Astrocyte (in vitro differentiated cells and primary cell): ENCODE measurements at places on chromosomes 1 and 21. TPM values are rescaled to one million over a fixed set of nuclear protein-coding genes. Genes with fewer than 3 reads are reported as not detected.

DNA sequence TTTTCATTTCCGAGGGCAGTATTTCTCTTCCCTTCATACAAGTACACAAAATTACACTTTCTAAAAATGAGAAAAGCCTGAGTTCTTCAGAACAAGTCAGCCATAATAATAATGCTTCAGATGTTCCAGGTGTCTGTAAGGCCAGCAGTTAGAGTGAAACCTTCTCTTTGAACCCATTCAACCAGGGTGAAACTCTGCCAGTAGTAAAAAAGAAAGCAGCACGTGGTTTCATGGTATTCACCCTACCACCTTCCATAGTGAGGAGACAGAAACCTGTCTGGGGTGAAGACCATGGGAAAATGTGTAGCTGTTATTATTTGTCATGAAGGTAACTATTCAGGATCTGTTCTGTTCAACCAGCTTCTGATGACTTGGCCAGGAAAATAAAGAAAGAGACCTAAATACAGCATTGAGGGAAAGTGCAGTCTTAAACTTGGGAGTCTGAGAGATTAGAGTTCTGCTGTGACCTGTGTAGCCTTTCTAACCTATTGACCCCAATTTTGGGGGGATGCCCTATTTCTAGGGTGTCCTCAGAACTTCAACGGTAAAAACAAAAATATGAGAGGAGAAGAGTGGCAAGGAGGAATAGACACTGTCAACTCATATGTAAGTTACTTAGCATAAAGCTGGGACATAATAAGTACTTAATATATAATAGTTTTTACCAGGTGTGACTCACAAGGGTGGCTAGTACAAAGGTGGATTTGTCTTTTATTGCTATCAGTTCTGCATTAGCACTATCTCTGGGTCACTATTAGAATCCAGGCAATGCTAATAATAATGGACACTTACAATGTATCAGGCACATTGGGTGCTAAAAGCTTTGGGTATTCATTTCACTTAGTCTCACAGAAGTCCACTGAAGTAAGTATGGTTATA is 70.0 kb upstream of the TNFSF4 start:
- DNase-seq: no peak

DNA sequence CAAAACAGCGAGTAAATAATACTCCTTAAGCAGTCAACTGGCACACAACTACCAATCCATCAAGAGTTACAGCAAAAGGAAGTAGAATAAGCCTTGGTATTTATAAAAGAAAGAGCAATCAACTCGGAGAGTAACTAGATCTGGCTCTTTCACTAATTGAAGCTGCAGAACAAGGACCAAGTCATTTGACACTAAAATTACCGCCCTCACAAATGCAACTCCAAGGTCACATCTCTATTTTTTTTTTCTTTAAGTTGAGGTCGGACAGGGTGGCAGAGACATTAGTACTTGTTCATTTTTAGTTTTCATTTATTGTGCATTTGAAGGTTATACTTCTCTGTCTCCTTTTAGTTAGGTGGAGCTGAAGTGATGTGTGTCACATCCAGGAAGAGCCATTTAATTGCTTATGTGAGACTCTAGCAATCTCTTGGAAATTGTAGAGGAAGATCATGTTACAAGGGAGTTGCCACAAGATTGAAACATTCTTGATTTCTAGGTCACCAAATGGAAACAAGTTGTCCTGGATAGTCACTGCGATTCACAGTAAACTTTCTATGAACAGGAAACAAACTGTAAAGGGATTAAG is 138.1 kb upstream of the ADAMTS5 start:
- no peak for DNase-seq

GRCh38 chr1:221987860-221988520 is 246.1 kb upstream of the DUSP10 start:
- peak; percentile 90 for DNase-seq

GRCh38 chr1:162560303-162561036 is 1.1 kb upstream of the UAP1 start:
- DNase-seq: no peak

DNA sequence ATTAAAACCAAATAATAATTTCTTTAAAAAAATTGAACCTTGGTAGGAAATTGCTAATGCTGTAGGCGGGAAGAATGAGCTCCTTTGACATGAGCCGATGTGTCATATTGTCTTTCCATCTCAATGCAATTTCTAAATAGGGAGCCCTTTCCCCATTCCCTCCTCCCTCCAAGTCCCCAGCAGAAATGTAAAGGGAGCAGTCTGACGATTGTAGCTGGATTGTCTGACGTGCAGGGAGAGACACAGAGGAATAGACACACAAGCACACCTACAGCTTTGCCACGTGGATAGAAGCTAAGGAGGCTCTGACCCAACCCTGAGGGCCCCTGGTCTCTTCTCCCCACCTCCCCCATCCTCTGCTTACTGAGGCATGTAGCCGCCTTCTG is 3.6 kb upstream of the SYT6 start:
- DNase-seq: no peak

GRCh38 chr1:54597455-54598030 is 25.8 kb downstream of the FAM151A start:
- no peak for DNase-seq

DNA sequence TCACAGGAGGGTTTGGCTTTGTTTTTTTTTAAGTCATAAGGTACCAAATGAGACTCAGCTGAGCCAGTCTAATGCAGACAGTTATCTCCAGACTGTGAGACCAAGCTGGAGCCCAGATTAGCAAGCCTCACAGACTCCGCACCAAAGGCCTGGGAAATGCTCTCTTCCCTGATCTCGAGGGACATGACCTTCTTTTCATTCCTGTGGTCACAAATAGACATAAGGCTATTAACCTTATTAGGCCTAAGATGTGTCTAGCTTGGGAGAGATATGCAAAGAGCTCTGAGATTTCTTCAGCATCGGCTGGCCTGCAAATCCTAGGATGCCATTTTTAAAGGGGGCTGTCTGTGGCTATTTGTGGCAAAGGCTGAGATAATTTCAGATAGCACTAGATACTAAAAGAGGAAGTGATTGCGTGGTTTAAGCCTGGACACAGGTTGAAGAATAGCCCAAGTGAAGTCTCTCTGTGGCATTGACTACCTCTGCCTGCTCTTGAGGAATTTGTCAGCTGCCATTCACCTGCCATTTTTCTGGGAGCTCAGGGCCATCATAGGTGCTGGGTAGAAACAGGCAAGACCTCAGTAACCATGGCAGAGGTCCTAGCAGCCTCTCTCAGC is 301.3 kb downstream of the SIPA1L2 start:
- DNase-seq: peak; percentile 76

- DNase-seq: no peak
Measured at GRCh38 chr1:193103759-193104501, 1.3 kb downstream of the GLRX2 start.

DNA sequence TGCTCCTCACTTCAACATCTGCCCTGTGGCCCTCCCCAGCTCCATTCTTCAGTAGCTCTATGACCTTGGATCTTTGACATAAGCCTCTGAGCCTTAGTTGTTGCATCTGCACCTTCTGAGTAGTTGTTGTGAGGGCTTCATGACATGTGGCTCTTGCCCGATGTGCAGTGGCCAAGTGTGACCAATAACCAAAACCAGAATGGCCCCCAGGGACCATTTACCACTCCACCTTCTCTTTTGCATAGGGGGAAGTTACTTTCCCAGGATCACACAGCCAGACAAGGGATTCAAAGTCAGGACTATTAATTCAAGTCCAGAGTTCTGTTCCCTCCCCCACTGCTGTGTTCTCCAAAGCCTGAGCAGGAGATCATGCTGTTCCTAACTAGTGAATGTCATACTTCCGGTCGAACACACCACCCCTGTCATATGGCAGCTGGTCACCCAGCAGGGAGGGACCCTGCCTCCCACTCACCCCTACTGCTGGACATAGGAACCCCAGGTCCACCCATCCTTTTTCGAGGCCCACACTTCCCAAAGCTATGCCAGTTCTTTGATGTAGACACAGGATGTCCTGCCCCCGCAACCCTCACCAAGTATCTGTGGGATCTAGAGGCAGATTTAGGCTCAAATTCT is 4.0 kb downstream of the FGR start:
- no peak for DNase-seq

DNA sequence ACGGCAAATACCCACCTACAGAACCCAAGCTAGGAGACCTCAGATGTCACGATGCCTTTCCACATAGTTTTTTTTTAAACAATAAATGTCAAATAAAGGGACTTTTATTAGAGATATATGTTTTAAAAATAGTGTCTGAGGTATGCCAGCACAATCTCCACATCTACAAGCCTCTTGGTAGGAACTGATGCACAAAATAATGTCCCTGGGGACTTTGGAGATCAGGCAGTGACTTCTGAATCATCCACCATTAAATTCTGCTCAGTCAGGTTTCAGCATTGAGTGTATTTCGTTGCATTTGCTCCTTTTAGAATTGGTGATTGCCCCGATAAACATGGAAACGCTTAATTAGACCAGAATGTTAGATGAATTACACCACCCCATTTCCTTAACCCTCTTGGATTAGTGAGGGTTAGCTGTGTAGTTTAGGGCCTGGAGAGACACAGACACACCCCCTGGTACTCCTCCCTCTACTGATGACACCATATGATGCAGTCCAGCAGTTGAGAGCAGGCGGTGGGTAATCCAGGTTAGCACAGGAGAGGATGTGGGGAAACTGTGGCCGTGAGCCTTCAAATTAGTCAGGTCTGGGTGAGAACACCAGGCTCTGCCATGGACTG is 33.6 kb downstream of the LGR6 start:
- DNase-seq: no peak

DNA sequence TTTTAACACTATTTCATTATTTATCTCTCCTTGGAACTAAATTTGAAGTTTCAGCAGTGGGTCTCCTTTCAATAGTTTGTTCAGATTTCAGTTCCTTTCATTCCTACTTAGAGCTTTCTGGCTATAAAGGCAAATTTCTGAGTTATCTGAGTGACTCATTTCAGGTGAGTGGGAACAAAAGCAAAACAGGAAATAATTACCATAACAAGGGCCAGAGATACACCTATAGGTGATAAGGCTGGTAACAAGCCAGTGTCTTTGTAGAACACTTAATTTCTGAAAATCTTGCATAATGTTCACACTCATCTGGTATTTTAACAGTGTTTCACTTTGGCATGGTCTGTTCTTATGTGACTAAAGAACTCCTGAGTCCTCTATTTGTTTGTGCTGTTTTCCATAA is 64.5 kb upstream of the PRRC2C start:
- no peak for DNase-seq

DNA sequence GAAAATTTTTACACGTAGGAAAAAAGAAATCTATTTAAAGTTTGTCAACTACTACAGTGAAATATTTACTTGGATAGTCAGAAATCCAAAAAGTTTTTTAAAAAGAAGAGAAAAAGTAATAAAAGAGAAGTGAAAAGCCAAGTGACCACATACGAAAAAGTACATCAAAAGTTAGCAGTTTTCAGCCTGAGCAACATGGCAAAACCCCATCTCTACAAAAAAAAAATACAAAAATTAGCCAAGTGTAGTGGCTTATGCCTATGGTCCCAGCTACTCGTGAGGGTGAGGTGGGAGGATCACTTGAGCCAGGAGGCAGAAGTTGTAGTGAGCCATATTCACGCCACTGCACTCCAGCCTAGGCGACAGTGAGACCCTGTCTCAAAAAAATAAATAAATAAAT is 5.2 kb upstream of the MR1 start:
- no peak for DNase-seq

DNA sequence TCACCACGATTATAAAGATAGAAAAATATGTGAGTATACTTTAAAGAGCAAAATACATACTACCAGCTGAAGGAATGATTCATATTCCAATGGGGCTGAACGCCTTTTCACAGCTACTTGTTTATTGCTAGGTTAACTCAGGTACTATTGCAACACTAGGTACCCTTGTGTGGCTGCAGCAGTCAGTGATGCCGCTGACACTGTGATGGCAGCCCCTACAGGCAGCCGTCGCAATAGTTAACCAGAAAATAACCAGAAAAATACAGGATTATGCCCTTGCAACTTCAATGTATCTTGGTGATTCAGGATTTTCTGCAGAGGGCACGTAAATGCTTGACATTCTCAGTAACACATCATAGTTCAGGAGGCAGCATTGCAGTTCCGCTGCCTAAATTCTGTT is 1.6 kb upstream of the MARK1 start:
- no peak for DNase-seq

DNA sequence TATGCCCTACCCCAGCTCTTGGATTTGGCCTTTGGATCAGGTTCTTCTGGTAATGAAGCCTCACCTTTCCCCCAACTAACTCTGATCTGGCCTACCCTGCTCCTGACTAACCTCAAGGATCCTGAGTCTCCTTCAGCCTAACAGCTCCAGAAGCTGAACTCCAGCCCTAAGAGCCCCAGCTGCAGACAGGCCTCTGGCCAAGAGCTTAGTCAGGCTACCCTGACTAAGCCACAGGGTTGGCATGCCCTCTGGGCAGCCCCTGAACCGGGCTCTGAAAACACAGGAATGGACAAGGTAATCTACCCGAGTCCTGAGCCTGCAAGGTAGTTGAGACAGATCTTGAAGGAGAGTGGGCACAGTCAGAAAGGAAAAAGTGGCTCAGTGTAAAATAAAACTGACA is 29.4 kb downstream of the COA7 start:
- DNase-seq: peak; percentile 9

- DNase-seq: no peak
Measured at GRCh38 chr1:88208389-88208788, 475.7 kb upstream of the PKN2 start.

DNA sequence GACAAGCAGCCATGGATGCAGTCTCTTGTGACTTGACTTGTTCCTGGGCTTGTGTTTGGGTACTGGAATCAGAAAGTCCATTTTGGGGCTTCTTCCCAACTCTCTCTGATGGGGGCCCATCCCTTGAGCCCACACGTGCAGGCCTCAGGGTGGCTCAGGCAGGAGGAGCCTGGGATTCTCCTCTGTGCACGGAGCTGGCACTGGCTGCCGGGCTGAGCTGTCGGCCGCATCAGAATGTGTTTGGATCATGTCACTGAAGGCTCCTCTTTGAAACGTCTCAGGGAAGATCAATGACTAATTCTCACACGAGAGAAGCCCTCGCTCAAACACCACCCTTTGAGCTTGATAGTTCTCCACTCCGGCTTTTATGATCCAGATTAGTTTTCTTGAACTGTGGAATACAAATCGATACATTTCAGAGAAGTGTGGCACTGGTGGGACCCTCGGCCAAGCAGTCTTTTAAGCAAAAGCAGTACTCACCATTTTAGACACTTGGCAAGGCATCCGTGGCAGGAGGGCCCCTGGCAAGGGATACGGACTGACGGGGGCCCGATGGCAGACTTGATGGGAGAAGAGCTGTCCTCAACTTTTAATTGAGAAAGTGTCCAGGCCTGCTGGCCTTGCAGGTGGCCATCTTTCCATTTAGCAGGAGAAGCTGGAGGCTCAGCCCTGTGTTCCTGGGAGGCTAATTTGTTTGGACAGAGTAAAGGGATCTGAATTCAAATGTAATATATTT is 220.7 kb upstream of the C1orf174 start:
- DNase-seq: no peak

- peak; percentile 2 for DNase-seq
Measured at GRCh38 chr1:177355575-177355974, 184.8 kb downstream of the BRINP2 start.

GRCh38 chr1:200972985-200973742 is 50.4 kb downstream of the KIF21B start:
- DNase-seq: no peak

The WDR64 gene
- total RNA-seq: not detected in 2 replicates

The MLLT11 gene
- total RNA-seq: 69.3 and 77.4 TPM in 2 replicates

The SPATA21 gene
- total RNA-seq: not detected in 2 replicates

The CGN gene
- total RNA-seq: 8.8 and 8.9 TPM in 2 replicates

The C4BPA gene
- not detected in 2 replicates for total RNA-seq

The SF3B4 gene
- total RNA-seq: 73.2 and 74.0 TPM in 2 replicates

The BPNT1 gene
- 25.7 and 25.9 TPM in 2 replicates for total RNA-seq

The OR10K1 gene
- total RNA-seq: not detected in 2 replicates

The SLFNL1 gene
- total RNA-seq: 0.14 and 0.18 TPM in 2 replicates

The CELSR2 gene
- total RNA-seq: 8.5 and 10.0 TPM in 2 replicates

The MAGOH gene
- 34.8 and 35.7 TPM in 2 replicates for total RNA-seq

The ZBTB48 gene
- 20.0 and 26.5 TPM in 2 replicates for total RNA-seq

The KCNT2 gene
- 4.8 and 5.9 TPM in 2 replicates for total RNA-seq
